ENCODE measurements at places on chromosomes 13 and 19. TPM values are rescaled to one million over a fixed set of nuclear protein-coding genes. Genes with fewer than 3 reads are reported as not detected.

R3HDM4 gene
- 232 TPM for total RNA-seq

DNA sequence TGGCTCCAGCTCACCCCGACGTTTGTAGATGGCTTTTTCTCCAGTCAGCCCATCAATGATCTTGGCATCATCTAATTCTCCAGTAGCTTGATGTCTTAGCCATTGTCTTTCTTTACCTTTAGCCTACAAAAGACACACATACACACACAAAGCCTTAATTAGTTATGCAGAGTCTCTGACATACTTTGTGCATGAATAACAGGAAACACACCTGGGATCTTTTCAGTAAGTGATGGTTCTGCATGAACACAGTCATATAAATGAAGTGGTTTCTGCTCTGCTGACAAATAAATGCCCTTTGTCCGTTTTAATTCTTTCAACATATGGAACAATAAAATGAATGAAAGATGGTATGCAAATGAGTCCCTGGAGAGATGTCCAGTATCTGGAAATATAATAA lies 133.3 kb downstream of the RGCC start:
- no peak for DNase-seq

GRCh38 chr13:24605923-24606372 lies 74.3 kb upstream of the ATP12A start:
- DNase-seq = no peak

DNA sequence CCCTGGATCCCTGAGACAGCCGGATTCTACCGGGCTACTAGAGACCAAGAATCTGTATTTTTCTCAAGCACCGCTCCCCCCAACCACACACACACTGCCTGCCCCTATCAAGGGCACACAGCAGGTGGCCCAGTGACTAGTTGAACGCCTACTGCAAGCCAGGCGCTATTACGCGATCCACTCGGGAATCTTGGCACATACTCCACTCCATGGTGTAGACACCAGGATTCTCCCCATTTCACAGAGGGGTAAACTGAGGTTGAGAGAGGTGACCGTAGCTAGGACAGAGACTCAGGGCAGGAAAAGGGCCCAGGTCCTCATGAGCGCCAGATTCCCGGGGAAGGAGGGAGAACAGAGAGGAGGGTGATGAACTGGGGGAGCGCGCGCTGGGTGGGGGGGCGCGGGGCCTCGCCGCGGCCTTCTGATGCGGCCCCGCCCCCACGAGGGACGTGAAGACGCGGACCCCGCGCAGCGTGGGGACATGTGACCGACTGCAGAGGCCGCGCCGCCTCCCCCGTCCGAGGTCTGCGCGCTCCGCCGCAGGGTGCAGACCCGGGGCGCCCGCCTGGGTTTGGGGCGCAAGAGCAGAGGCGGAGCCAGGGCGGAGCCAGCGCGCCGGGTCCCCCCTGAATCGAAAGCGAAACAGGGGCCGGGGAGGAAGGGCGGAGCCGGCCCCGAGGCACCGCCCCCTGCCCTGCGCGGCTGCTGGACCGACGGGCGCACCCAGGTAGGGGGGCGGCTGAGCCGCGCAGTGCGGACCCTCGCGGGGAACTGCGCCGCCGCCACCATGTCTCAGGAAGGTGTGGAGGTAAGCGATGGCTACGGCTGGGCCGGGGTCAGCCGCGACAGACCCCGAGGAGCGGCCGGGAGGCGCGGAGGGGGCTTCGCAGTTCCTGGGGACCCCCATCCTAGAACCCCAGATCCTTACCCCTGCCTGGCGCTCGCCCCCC lies at the start of gene SHFL:
Gene SHFL (plus strand): TSS at position 677 of the 950 bp plus-strand sequence. CDS start 111 bp downstream, at position 788.
- peak; percentile 79 for DNase-seq

- DNase-seq = no peak
These were observed 21.7 kb downstream of the GPR180 start for GRCh38 chr13:94623316-94623715.
